ENCODE measurements at places on chromosomes 4 and X.

DNA sequence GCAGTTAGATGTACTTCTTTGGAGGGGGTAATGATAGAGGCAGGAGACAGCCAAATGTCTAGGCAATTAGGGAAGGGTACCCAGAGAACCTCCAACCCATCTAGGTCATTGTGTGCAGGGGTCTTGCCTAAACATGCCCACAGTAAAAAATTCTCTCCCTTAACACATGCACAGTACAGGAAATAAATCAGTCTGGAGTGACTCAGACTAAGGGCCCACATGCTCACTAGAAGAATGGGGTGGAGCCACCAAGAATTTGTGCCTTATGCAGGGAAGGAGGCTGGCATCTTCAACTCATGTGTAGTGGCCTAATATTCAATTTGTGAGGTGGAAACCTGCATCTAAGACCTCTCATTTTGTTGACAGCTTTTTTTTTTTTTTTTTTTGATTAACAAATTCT is 945.3 kb upstream of the GRIA3 start:
- DNase-seq, result no peak

- DNase-seq, result no peak
Measured at GRCh38 chrX:22950269-22951266, 49.2 kb upstream of the DDX53 start.

GRCh38 chr4:9735515-9735914 is 45.9 kb upstream of the DRD5 start:
- DNase-seq, result no peak

GRCh38 chr4:161225327-161225726 is 938.5 kb downstream of the FSTL5 start:
- DNase-seq, result no peak

- DNase-seq, result no peak
Measured at GRCh38 chr4:108205859-108206258, 37.1 kb upstream of the LEF1 start.

All from NCI-H187 treated with DMSO at 0.1 percent for 48 hours (cell line).